ENCODE measurements at places on chromosomes 3 and 15. TPM values are rescaled to one million over a fixed set of nuclear protein-coding genes. Genes with fewer than 3 reads are reported as not detected.

- no peak for DNase-seq
- H3K27me3 ChIP-seq, result no peaks in the 10 kb centered on the region
- no peaks in the 10 kb centered on the region for H3K36me3 ChIP-seq
- no peaks in the 10 kb centered on the region for H3K4me1 ChIP-seq
- H3K4me3 ChIP-seq, result peak overlapping the region; percentile 54
- H3K27ac ChIP-seq, result no peak overlapping the region
Measured at GRCh38 chr3:115512565-115513415, 110.5 kb upstream of the GAP43 start.

GRCh38 chr3:12395349-12396012, 88.8 kb upstream of the TSEN2 start:
- DNase-seq, result no peak
- no peak overlapping the region for H3K27ac ChIP-seq
- no peaks in the 10 kb centered on the region for H3K4me1 ChIP-seq
- no peak overlapping the region for H3K4me3 ChIP-seq

DNA sequence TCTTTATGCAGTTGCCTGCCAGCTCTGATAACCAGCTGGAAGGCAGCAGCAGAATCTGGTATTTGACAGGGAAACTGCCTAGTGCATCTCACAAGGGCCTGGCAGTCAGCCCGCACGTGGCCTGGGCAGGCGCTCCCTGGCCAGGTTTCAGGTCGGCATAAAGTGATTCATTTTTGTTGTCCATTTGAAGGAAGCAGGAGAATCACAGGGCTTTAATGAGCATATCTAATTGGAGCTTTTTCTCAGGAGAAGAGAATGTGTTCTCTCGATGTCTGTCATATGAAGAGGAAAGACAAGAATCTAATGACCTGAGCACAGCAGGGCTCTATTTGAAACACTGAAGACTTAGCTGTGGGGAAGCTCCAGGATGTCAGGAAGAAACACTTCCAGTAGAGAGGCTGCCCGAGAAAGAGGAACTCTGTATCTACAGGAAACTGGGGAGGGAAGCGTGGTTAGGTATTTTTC, 98.8 kb upstream of the MB21D2 start:
- no peak for DNase-seq
- no peaks in the 10 kb centered on the region for H3K4me1 ChIP-seq

Gene ETV5
- total RNA-seq, result 22.8 TPM

- peaks cover 26% of the 10 kb centered on the region for H3K4me1 ChIP-seq
- H3K36me3 ChIP-seq, result no peaks in the 10 kb centered on the region
- no peaks in the 10 kb centered on the region for H3K27me3 ChIP-seq
- peak overlapping the region; percentile 83 for H3K27ac ChIP-seq
- peak overlapping the region; percentile 20 for H3K4me3 ChIP-seq
Measured at GRCh38 chr15:101121511-101122090, 130.2 kb downstream of the CHSY1 start.

GRCh38 chr15:96807361-96807760, 476.9 kb downstream of the NR2F2 start:
- H3K4me1 ChIP-seq, result no peaks in the 10 kb centered on the region
- no peaks in the 10 kb centered on the region for H3K27me3 ChIP-seq
- H3K27ac ChIP-seq, result no peak overlapping the region
- DNase-seq, result no peak
- H3K36me3 ChIP-seq, result no peaks in the 10 kb centered on the region
- no peak overlapping the region for H3K4me3 ChIP-seq

DNA sequence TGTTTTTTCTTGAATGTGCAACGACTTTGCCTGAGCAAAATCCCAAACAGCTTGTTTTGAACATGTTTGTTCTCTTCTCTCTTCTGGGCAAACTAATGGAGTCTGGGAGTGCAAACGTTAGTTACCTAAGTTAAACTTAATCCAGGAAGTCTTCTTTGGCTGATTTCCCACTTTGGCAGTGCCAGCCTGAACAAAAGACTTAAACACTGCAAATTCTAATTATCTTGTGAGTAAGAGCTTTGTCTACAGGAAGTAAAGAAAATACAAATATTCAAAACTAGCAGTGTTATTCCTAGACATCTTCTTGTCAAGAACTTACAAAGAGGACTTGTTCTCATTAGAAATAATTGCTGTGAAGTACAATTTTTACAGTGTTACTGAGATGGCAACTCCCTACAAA, 16.7 kb upstream of the DENND6A start:
- no peak overlapping the region for H3K4me3 ChIP-seq
- no peaks in the 10 kb centered on the region for H3K27me3 ChIP-seq
- H3K27ac ChIP-seq, result no peak overlapping the region
- no peaks in the 10 kb centered on the region for H3K4me1 ChIP-seq
- no peaks in the 10 kb centered on the region for H3K36me3 ChIP-seq

GRCh38 chr3:129235344-129235917, 14.0 kb upstream of the COPG1 start:
- H3K27me3 ChIP-seq, result no peaks in the 10 kb centered on the region
- no peak overlapping the region for H3K4me3 ChIP-seq
- no peak overlapping the region for H3K27ac ChIP-seq
- no peaks in the 10 kb centered on the region for H3K4me1 ChIP-seq

- H3K36me3 ChIP-seq, result no peaks in the 10 kb centered on the region
- H3K4me1 ChIP-seq, result no peaks in the 10 kb centered on the region
- H3K27ac ChIP-seq, result no peak overlapping the region
- H3K27me3 ChIP-seq, result no peaks in the 10 kb centered on the region
- no peak overlapping the region for H3K4me3 ChIP-seq
- no peak for DNase-seq
Measured at GRCh38 chr3:31137718-31138465, 243.4 kb upstream of the GADL1 start.

Gene CADM2
- total RNA-seq, result 6.5 TPM

- H3K36me3 ChIP-seq, result no peaks in the 10 kb centered on the region
- H3K27me3 ChIP-seq, result no peaks in the 10 kb centered on the region
- no peak for DNase-seq
- H3K4me3 ChIP-seq, result no peak overlapping the region
- H3K4me1 ChIP-seq, result peaks cover 25% of the 10 kb centered on the region
- peak overlapping the region; percentile 12 for H3K27ac ChIP-seq
Measured at GRCh38 chr15:99148851-99149276, 44.0 kb downstream of the SYNM start.

DNA sequence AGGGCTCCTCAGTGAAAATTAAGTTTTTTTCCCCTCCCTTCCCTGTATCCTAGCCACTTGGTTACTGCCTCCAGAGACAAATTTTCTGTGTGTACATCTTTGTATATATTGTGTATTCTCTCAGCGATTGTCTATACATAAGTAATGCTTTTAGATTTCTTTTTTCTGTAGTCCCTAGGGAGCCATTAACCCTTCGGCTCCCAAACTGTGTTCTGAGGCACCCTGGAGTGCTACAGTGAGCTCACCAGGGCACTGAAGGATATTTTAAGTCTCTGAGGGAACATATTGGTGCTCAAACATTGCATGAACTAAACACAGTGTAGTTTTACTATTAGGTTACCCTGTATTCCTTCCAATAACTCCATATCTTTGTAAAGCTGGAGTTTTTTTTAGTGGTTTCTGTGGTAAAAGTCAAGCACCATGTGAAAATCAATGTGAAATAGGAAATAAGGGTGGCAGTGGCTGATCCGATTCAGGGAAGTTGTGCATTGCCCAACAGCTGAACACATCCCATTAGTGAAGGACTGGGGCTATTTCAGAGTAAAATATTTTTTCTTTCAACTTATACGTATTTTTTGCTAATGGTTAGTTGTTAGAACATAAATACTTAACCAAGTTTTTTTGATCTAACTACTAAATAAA, 43.0 kb downstream of the USP13 start:
- H3K36me3 ChIP-seq, result peaks cover 6% of the 10 kb centered on the region
- H3K4me3 ChIP-seq, result no peak overlapping the region
- no peaks in the 10 kb centered on the region for H3K4me1 ChIP-seq
- DNase-seq, result no peak
- no peak overlapping the region for H3K27ac ChIP-seq

- H3K27ac ChIP-seq, result peak overlapping the region; percentile 80
- DNase-seq, result peak; percentile 83
- H3K4me1 ChIP-seq, result peaks cover 54% of the 10 kb centered on the region
- H3K4me3 ChIP-seq, result no peak overlapping the region
- no peaks in the 10 kb centered on the region for H3K36me3 ChIP-seq
Measured at GRCh38 chr3:124878561-124879336, 8.4 kb downstream of the ITGB5 start.

- no peaks in the 10 kb centered on the region for H3K4me1 ChIP-seq
- no peaks in the 10 kb centered on the region for H3K27me3 ChIP-seq
- no peak overlapping the region for H3K27ac ChIP-seq
- no peak for DNase-seq
Measured at GRCh38 chr3:194165271-194166018, 29.5 kb downstream of the HES1 start.

Gene CCDC33
- not detected for total RNA-seq

DNA sequence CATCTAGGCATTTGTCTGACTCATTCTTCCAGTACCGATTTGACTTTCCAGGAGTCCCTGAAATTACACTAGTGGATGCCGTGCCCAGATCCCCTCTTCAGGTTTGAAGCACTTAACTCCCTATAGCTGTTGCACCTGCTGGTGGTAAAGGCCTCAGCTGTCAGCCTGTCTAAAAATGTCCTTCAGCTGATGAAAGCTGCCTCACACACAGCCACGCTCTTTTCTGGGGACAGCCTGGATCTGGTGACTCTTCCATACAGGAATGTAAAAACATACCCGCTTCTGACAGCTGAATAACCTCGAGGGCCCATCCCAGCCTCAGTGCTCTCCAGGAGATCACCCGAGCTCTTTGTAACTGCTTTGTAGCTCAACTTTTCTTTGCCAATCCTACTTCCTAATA, 534.1 kb upstream of the GRM7 start:
- no peak overlapping the region for H3K4me3 ChIP-seq
- no peak for DNase-seq
- H3K27ac ChIP-seq, result no peak overlapping the region
- H3K27me3 ChIP-seq, result no peaks in the 10 kb centered on the region

DNA sequence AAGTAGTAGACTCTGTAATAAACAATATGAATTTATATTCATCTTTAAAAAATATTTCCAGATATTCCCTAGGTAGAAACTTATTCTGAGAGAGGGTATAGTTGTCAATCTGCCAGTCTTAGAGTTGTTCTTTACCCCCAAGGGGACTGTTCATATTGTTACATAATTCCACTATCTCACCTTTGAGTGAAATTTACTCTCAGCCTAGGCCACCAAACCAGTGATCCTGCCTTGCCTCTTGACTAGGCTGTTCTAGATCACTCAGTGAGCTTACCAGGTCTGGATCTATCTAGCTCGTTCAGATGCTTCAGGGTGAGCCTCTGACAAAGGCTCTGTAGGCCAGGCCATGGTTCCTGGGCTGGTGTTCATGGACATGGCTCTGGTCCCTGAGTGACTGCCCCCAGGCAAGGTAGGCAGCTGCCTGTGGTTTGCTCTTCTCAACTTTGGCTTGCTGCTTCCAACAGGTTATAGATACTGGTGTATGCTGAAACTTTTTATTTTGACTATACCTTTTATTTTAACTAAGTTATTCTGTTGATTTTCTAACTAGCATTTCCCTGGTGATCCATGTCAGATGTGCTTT, 27.6 kb downstream of the ZNF592 start:
- H3K27me3 ChIP-seq, result no peaks in the 10 kb centered on the region
- no peak overlapping the region for H3K27ac ChIP-seq
- no peak for DNase-seq
- no peaks in the 10 kb centered on the region for H3K36me3 ChIP-seq
- H3K4me1 ChIP-seq, result no peaks in the 10 kb centered on the region
- no peak overlapping the region for H3K4me3 ChIP-seq

Gene SAMD7
- not detected for total RNA-seq

GRCh38 chr3:187773233-187774184, 28.2 kb upstream of the BCL6 start:
- DNase-seq, result no peak
- no peaks in the 10 kb centered on the region for H3K36me3 ChIP-seq
- H3K27ac ChIP-seq, result no peak overlapping the region
- no peak overlapping the region for H3K4me3 ChIP-seq

Gene RPLP1
- 705 TPM for total RNA-seq

- no peak for DNase-seq
- H3K4me3 ChIP-seq, result no peak overlapping the region
- H3K4me1 ChIP-seq, result no peaks in the 10 kb centered on the region
- no peaks in the 10 kb centered on the region for H3K36me3 ChIP-seq
Measured at GRCh38 chr3:180854887-180855286, 57.6 kb upstream of the FXR1 start.

DNA sequence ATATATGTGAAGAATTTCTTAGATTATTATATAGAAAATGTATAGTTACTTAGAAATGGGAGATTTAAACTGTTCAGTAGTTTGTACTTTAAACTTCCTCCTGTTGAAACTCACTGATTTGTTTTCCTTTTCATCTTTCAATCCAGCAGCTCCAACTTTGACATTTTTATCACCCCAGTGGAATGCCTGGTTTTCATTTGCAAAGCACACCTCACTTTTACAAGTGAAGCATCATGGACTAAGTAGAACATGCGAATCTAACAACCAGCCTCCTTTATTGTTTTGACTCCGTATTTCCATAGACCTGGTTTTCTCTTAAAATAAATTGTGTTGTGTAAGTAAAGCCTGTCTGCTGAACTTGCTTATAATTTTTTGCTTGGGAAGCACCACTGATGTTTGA, 97.8 kb upstream of the ROBO2 start:
- no peak overlapping the region for H3K4me3 ChIP-seq
- H3K27ac ChIP-seq, result no peak overlapping the region
- no peaks in the 10 kb centered on the region for H3K36me3 ChIP-seq
- H3K4me1 ChIP-seq, result no peaks in the 10 kb centered on the region
- H3K27me3 ChIP-seq, result no peaks in the 10 kb centered on the region

Gene UTS2B
- total RNA-seq, result not detected

Gene CSTA
- 2.6 TPM for total RNA-seq

- no peak overlapping the region for H3K4me3 ChIP-seq
- no peak overlapping the region for H3K27ac ChIP-seq
- H3K27me3 ChIP-seq, result no peaks in the 10 kb centered on the region
- H3K4me1 ChIP-seq, result no peaks in the 10 kb centered on the region
Measured at GRCh38 chr3:113825090-113825489, 13.5 kb upstream of the GRAMD1C start.

DNA sequence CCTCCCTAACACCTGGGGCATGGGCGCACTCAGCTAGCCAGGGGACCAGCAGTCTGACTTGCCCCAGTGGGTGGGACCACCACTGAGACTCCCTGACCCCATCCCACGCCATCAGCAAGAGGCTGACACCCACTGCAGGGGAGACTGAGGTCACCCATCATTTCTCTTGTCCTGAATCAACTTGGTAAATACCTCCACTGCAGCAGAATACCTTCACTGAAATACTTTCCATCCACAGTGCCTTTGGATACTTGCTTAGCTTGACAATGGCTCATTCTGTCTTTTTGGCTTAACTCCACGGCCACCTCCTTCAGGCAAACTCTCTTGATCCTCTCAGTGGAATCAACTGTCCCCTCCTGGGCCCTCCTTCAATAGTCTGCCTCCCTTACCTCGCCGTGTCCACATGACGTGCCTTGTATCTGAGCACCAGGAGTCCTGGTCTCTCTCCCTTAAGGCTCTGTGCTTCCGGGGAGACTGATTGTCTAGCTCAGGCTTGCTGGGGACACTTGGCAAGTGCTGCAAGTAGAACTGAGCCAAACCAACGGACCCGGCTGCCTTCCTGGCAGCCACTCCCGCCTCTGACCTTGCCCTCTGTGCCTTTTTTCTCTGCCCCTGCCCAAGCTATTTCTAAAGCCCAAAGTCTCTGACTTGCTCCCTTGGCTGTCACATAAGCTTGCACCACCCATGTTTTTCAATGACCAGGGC, 119.1 kb downstream of the ADCY5 start:
- H3K27ac ChIP-seq, result peak overlapping the region; percentile 91
- no peak overlapping the region for H3K4me3 ChIP-seq
- DNase-seq, result no peak
- H3K36me3 ChIP-seq, result peaks cover 14% of the 10 kb centered on the region
- no peaks in the 10 kb centered on the region for H3K27me3 ChIP-seq

- no peak for DNase-seq
- no peak overlapping the region for H3K27ac ChIP-seq
- H3K4me1 ChIP-seq, result no peaks in the 10 kb centered on the region
- H3K27me3 ChIP-seq, result no peaks in the 10 kb centered on the region
- no peak overlapping the region for H3K4me3 ChIP-seq
Measured at GRCh38 chr3:153404157-153404556, 242.1 kb downstream of the RAP2B start.
